ENCODE measurements at places on chromosomes 4 and X. TPM values are rescaled to one million over a fixed set of nuclear protein-coding genes. Genes with fewer than 3 reads are reported as not detected.

Gene KIT
- total RNA-seq, result 31.8 TPM

Gene MTM1
- total RNA-seq, result 14.4 TPM

Gene ESX1
- total RNA-seq, result not detected

Gene TRIM60
- total RNA-seq, result not detected

Gene GYPA
- not detected for total RNA-seq

Gene F9
- not detected for total RNA-seq

Gene LRIT3
- total RNA-seq, result 0.28 TPM

DNA sequence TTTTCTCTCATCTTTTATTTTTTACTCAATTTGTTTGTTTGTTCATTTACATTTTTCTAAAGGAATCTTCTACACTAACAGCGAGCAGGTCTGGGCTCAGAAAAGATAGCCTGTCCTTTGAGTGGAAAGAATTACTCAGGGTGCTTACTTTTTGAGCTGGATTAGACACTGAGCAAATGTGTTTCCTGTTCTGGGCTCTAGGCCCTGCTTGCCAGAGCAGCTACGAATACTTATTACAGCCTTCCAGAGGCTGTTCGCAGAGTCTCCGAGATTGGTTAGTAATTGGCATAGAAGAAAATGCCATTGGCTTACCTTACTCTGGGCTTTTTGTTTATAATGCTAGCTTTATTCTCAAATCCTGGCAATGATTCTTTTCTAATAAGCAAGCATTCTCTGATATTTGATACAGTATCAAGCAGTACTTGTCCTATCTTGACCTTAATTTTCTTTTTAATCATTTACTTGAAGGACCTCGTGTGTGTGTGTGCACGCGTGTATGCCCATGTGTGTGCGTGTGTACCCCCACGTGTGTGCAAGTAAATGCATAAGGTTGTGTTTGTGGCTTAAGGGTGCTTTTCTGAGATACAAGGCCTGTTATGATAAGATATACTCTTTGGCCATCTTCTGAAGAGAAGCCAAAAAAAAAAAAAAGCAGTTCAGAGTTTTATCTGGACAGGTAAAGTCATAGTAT is 76.2 kb upstream of the GRXCR1 start:
- no peak for DNase-seq

DNA sequence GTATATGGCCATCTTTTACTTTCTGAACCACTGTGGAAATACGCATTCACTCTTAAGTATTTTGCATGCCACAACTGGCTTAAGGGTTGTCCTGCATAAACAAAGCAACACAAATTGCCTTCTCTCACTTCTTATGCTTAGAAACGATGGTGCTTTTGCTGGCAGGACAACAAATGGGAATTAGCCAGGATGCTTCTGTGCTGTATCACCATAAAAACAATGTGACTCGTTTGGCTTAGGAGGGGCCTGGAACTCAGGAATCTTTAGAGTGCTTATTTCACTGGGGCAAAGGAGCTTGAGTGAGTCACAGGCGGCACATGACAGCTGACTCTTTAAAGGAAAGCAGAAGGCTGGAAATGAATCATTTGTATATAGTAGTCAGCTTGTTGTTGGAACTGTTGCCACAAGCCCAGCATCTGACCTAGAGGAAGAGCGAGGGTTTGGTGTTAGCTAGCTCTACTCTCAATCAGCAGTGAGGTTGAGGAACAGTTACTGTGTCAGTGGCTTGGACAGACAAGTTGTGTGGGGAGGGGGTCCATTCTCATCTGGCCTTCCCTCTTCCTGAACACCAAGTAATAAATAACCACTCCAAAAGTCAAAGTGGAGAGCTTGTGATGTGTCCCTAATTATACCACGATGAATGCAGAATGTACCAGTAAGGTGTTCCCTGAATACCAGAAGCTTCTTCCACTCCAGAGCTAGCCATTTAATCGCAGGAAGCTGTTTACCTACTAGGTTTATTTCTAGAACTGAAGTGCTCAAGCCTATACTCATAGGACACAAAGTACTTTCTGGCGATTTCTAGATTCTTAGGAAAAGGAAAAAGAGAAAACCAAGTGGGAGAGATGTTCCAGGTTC is 293.1 kb downstream of the CAMK2D start:
- peak; percentile 95 for DNase-seq

DNA sequence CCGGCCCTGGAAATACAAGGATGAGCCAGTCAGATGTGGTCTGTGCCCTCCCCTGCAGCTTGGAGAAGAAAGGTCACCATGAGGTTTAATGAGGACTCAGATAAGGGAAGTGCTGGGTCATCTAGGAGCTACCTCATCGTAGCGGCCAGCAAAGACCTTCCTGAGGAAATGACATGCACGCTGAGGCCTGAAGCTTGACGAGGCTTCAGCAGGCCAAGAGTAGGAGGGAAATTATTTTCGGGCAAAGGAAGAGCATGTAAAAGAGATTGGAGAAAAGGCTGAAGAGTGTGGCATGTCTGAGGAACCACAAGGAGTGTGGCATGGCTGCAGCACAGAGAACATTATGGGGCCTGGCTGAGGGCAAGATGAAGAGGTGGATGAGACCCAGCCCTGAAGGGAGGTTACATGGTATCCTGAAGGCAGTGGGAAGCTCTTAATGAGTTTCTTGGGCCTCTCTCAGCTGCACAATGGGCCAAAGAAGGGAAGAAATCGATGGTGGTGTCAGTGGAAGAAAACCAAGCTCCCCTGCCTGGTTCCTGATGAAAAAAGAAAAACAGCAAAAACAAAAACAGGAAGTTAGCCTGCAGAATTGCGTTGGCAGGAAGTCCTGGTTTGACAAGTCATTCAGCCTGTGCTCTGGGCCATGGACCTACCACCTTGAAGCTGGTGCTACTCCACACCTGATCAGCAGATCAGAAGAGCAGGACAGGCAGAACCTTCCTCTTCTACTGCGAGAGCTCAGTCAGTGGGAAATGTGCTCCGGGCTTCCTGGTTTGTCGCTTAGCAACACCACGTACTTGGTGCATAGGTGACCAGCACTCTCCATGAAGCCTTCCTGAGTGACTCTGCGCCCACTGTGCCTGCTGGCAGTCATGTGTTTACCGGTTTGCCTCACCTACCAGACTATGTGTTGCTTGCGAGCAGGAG is 134.5 kb upstream of the KLF3 start:
- no peak for DNase-seq

GRCh38 chr4:45944000-45944399 is 179.9 kb downstream of the GABRG1 start:
- no peak for DNase-seq

DNA sequence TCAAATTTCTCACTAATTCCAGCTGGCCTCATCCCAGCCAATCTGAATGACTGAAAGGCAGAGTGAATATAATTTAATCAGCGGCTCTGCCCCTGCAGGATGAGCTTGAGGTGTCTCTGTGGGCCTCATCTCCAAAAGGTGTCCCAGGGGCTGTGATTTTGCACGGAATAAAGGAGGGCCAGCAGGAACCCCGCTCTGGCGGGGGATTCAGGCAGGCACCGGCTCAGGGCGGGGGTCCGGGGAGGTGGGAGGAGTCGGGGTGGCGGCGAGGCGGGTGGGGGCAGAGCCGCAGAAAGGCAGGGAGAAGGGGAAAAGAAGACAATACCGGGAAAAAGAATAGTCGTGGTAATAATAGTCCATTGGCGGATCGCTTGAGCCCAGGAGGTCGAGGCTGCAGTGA is 16.0 kb upstream of the ERCC6L start:
- DNase-seq, result no peak

DNA sequence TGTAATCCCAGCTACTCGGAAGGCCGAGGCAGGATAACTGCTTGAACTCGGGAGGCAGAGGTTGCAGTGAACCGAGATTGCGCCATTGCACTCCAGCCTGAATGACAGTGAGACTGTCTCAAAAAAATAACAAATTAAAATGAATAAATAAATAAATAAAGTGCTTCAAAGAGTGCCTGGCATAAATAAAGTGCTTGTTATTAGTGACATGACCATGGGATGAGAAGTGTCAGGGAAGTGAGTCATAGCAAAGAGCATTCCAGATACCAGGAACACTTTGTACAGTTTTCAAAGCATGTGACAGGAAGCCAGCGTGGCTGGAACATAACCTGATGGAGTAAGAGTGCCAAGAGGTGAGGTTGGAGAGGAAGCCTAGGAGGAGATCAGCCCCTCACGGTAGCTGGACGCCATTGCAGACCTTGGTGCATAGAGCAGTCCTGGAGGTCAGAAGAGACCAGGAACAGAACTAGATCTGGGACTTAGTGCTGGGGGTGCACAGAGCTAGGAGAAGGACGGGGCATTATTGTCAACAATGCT is 6.0 kb upstream of the WDR13 start:
- no peak for DNase-seq

GRCh38 chrX:75546724-75547511 is 24.1 kb upstream of the ZDHHC15 start:
- DNase-seq, result no peak

DNA sequence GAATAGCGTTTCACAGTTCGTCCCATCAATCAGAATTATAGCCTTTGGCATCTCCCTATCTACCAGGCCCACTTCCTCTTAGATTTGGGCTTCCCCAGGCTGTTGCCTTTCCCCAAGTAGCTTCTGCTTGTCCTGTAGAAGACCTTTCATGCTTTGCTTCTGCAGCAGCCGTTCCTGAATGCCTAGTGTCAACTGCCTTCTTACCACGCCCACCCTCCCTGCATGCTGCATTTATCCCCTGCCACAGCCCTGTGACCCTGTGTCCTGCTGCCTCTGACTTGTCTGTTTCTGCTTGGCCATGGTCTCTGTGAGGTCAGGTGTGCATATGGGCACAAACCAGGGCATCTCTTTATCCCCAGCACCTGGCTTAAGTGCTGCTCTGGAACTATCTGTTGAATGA is 56.3 kb downstream of the HTT start:
- no peak for DNase-seq

- no peak for DNase-seq
These were observed 26.1 kb upstream of the IGFBP7 start for GRCh38 chr4:57136281-57136680.

GRCh38 chrX:96770315-96770714 is 85.7 kb downstream of the DIAPH2 start:
- DNase-seq, result no peak

GRCh38 chr4:132076829-132077228 is 1072.3 kb upstream of the PCDH10 start:
- no peak for DNase-seq

GRCh38 chrX:55648434-55648833 is 25.2 kb downstream of the FOXR2 start:
- DNase-seq, result no peak

GRCh38 chr4:145154573-145154972 is 25.8 kb downstream of the OTUD4 start:
- no peak for DNase-seq

- peak; percentile 99 for DNase-seq
These were observed at the start of gene NAA15 for GRCh38 chr4:139301113-139301820. NAA15 (plus strand) TSS chr4:139301505; CDS start chr4:139301778, 273 bp downstream.

DNA sequence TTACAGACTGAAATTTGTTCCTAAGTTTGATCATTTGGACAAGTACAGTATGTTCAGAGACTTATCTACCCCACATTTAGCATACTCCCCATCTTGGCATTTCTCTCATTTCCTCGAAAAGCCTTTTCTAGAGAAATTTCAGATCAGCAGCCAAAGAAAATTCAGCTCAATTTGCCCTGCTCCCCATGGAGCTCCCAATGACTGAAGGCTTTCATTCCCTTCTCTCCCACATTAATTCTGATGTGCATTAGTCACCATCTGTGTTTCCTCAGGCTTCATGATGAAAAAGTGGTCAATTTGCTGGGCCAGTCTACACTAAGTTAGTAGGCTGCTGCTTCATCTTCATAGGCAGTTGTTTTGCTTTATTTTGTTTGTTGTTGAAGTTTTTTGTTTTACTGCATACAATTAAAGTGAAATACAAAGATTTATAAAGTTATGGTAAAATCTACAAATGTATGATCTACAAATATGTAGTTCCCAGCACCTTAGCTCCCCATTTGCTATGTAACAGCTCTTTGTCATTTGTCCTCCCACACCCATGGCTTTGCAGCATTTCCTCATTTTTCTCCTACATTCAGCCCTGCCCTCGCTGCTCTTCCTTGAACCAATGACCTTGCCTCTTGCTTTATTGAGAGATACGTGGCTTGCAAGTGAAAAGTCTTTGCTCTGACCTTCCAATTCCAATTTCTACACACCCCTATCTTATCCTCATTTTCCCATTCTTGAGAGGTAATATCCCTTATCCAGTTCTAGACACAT is 193.9 kb downstream of the ANAPC10 start:
- DNase-seq, result no peak

DNA sequence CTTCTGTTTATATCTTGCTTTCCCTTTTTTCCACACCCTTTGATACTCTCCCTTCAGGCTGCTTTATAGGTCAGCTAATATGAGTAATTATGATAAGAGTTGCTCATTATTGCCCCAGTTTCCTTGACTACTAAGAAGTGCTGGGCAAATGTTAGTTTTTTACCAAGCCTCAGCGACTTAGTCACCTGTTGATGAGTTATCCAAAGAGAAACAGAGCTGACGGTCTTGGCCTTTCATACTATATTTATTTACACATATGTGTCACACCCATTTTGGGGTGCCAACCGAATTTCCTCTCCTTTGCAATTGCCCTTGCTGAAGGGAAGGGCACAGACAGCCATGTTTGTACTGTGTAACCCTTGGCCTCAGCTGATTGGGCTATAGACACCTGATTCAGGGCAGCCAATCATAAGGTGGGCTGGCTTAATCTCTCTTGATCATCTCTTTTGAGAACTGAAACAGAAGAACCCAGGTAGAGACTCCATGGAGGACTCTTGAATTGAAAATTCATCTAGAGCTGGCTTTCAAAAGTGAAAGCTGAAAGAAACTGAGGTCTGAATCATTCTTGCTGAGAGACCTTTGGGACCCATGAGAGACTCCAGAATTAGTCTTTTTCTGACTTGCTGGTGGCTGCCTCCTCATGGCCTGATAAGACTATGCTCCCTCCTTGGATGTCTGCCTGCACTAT is 111.7 kb upstream of the RPS6KA3 start:
- no peak for DNase-seq

DNA sequence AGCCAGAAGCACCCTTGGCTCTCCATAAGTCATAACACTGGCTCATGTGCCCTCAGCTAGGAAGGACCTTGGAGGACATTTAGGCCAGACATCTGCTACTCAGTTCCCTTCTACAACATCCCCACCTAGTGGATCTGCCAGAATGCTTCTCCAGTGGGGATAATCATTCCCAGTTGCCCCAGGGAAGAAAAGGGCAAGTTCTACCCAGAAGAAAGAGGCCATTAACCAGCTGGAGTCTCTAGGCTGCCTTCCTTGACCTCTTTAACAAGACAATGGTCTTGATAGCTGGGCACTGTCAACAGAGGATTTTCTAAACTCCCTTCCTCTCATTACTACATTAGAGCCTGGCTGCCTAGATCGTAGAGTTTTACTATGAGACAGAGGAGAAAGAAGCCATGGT is 42.0 kb downstream of the LGI2 start:
- DNase-seq, result no peak

GRCh38 chrX:10198254-10198653 is 41.5 kb downstream of the CLCN4 start:
- no peak for DNase-seq

GRCh38 chr4:130646886-130647285 is 1550.9 kb downstream of the C4orf33 start:
- no peak for DNase-seq
